ENCODE measurements at places on chromosomes 13 and 19. TPM values are rescaled to one million over a fixed set of nuclear protein-coding genes. Genes with fewer than 3 reads are reported as not detected.

Gene ADGRE3
- not detected for total RNA-seq

Gene GPR183
- total RNA-seq, result not detected

Gene FOXO1
- 1.1 TPM for total RNA-seq

Gene ZNF667
- total RNA-seq, result 5.3 TPM

Gene DACT3
- 7.1 TPM for total RNA-seq

Gene CEACAM7
- total RNA-seq, result not detected

Gene NANOS3
- total RNA-seq, result not detected

Gene CCL25
- not detected for total RNA-seq

Gene VMAC
- total RNA-seq, result 4.4 TPM

Gene CLIP3
- total RNA-seq, result 10.9 TPM

Gene ZNF121
- 28.4 TPM for total RNA-seq

Gene ATP4B
- total RNA-seq, result not detected
